ENCODE measurements at places on chromosomes 6 and 20.

DNA sequence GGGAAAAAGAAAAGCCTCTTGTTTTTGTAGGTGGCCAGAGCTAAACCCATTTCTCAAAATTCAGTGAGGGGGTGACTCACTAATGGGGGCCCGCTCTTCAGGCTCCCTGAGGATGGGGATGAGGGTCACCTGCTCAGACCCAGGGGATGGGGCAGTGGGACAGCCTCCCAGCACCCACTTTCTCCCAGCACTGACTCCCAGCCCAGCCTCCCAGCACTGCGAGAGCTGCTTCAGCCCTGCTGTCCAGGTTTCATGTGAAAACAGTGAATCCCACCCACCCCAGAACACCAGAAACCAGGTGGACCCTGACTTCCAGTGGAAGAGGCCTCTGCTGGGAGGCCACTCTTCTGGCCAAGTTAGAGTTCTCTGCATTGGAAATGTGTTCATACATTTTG lies 362.6 kb downstream of the CDH4 start:
- no peak for DNase-seq

DNA sequence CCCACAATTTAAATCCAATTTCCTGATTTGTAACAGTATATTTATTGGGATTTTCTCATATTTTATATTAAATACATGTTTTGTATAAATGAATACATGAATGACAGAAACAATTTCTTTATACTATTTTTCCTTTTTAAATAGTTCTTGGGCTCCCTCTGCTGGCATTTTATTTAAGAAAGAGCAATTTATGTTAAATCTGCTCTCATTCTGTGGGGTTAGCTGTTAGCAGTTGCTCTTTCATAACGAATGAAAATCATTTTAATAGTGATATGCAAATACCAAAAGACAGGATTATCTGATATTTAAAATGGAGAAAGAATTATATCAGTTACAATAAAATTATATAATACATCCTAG lies 118.3 kb downstream of the RALGAPA2 start:
- DNase-seq, result no peak

GRCh38 chr20:1702328-1702727 lies 44.7 kb upstream of the SIRPG start:
- DNase-seq, result no peak

DNA sequence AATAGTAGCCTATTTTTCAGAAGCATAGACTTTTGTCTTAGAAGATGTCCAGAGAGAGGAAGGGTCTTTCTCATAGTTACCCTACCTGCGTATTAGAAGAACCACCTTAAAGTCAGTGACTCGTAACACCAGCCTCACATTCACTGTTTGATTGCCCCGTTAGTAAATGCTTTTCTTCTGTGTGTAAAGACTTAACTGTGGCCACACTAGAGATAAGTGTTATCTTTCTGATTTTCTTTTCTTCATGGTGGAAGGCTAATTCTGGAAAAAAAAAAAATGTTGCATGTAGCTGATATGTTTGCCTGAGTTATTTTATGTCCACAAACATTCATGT lies 83.9 kb downstream of the SAMD3 start:
- no peak for DNase-seq

GRCh38 chr20:2141600-2142575 lies 40.3 kb downstream of the STK35 start:
- no peak for DNase-seq

- no peak for DNase-seq
Observed at GRCh38 chr20:23456873-23457272, 4.2 kb upstream of the CST11 start.

GRCh38 chr6:162854228-162854627 lies 126.5 kb downstream of the PACRG start:
- DNase-seq, result no peak

GRCh38 chr20:9331707-9332435 lies 182.5 kb upstream of the LAMP5 start:
- DNase-seq, result no peak

DNA sequence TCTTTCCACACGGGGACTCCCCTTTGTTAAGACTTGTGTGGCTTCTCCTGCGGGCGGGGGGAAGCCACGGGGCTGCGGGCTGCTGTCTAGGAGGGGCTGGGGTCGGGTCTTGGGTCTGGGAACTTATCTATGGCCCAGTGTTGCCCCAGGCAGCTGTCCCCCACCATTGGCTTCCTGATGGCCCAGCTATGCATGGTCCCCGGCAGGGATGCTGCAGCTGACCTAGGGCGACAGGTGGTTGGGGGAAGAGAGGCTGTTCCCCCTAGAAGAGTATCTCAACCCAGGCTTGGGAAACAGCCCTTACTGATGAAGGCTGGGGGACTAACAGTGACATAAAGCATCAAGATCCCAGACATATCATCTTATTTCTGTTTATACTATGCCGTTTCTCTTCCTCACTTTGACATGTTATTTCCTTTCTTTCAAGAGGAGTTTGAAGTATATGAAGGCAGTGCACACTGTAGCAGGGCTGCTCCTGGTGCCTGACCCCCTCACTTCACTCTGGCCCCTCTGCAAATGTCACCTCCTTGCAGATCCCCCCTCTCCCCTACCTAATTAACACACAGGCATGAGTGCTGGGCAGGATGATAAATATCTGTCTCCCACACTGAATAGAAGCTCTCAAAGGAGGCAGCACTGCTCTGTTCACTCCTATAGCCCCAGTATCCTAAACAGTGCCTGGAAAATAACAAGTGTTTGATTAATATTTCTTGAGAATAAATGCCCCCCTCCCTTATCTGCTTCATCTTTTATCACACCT lies 87.0 kb downstream of the HIVEP2 start:
- DNase-seq, result no peak

- DNase-seq, result no peak
Observed at GRCh38 chr6:142679907-142680700, 264.9 kb downstream of the HIVEP2 start.

GRCh38 chr20:21342656-21343345 lies 39.7 kb downstream of the XRN2 start:
- no peak for DNase-seq

DNA sequence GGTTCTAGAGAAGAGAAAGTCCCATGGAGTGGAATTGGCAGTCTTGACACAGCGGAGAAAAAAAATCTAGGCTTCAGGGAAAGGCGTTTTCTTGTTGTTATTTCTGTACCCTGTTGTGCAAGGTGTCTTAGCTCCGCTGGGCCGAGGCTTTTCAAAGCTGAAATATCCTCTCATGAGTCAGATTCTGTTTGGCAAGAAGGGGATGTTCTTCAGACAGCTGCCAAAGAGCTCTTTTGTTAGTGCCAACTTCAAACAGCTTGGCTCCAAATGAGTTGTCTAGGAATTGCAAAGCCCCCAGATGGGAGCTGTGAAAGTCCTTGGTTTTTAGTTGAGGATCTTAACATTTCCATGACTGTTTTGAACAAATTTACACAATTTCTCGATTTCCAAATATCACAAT lies 45.6 kb downstream of the LRRN4 start:
- no peak for DNase-seq

All from right lung (tissue), 10 donors.